ENCODE measurements at places on chromosomes 6 and 20. TPM values are rescaled to one million over a fixed set of nuclear protein-coding genes. Genes with fewer than 3 reads are reported as not detected.

DNA sequence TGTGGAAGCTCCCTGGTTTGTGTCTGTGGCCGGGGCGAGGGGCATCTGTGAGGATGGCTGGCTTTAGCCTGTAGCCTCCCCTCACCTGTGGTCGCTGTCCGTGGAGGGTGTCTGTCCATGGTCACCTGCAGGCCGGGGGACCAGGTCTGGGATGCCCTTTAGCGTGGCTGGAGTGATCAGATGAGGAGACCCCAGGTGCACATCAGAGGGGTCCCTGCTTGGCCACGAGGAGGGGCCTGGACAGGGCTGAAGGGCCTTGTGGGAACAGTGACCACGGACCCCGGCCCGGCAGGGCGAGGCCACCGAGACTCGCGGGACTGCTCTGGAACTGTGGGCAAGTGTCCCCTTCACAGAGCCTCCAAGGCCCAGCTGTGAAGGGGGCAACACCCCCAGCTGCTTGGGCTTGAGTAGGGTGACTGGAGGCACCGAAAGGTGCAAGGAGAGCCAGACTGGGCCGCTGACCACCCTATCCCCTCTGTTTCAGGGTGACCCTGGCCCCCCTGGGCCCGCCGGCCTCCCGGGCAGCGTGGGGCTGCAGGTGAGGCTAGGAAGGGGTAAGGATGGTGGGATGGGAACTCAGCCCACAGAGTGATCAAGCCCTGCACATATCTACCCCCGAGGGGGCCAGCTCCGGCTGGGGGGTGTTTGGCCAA, 8.6 kb downstream of the COL9A3 start:
- DNase-seq, result peak; percentile 21

DNA sequence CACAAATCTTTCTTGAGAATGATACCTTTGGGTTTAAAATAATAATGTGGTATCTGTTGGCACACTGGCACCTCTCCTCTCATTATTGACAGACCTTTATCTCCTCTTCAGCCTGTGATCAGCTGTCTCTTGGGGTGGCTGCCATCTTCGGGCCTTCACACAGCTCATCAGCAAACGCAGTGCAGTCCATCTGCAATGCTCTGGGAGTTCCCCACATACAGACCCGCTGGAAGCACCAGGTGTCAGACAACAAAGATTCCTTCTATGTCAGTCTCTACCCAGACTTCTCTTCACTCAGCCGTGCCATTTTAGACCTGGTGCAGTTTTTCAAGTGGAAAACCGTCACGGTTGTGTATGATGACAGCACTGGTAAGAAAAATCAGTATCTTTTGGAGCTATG, 232.8 kb downstream of the GRIK2 start:
- no peak for DNase-seq

DNA sequence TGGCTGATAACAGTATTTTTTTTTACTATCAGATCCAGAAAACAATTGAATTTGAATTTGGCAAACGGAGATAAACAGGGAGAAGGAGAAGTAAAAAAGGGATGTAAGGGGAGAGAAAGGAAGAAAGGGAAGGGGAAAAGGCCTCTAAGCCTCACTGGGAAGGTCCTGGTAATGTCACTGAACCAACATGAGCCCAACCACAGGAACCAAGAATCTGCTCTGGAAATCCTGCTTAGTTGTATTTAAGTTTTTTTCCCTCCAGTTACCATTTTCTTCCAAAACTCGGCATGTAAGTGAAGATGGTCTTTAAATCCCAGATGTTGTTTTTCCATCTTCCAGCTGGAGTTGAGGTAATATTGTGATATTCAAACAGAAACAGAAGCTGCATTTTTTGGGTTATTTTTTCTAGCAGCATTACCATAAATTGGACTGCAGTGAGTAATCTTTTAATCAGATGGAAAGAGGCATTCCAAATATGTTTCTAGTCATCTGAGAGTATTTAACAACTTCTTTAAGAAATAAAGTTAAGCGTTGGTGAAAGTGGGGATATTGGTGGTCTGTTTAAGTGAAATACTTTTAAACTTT, 91.1 kb downstream of the TXNDC5 start:
- DNase-seq, result no peak

RRAGD gene
- total RNA-seq, result 121 TPM

DNA sequence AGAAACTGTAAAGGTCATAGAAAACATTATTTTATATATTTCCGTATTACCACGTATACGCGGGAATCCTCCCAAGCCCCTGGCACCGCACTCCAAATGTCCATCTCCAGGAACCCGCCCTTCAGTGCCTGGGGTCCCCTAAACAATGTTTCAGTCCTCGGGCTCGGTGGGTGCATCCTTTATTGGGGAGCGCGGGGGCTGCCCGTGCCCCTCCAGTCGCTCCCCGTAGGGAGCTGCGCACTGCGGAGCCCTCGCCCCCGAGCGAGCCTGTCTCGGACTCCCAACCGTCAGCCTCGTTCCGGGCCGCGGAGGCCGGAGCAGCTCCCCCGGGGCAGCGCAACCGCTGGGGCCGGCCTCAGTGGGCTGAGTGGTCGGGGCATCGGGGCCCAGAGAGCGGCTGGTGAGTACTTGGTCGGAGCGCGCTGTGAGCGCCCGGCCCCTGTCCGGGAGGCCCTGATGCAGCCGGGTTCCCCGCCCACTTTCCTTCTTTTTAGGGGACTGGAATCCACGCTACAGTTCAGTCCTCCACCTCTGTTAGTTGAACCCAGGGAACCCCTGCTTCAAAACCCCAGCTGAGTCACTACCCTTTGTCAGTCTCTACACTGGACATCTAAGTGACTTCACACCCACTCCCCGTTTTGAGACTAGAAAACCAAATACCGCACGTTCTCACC, at the start of gene DNAH8:
Gene DNAH8, plus strand, starts transcription at position 296 of the 674 bp plus-strand sequence. CDS start 7,499 bp downstream, outside the sequence.
- no peak for DNase-seq

Measured in heart right ventricle (tissue), 16 donors.